Left lung (tissue), 14 donors: ENCODE measurements at places on chromosomes 13 and 19. TPM values are rescaled to one million over a fixed set of nuclear protein-coding genes. Genes with fewer than 3 reads are reported as not detected.

The ZNF417 gene
- total RNA-seq, result 20.7 TPM

DNA sequence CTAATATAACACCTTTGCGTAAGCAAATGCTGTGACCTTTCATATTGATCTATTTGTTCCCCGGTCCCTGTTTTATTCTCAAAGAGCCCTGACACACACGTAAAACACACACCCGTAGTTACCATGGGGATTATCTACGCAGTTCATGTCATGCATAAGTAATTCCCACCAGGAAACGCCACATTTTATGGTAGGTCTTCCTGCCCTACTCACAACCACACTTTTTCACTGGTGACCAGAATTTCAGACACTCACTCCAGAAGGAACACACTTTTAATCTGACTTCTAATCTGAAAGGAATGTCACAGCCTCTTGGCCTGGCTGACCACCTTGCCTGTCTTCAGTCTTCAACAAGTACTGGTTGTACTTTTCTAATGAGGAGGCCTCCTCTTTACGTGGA lies 46.8 kb downstream of the SLC7A1 start:
- no peak for DNase-seq

DNA sequence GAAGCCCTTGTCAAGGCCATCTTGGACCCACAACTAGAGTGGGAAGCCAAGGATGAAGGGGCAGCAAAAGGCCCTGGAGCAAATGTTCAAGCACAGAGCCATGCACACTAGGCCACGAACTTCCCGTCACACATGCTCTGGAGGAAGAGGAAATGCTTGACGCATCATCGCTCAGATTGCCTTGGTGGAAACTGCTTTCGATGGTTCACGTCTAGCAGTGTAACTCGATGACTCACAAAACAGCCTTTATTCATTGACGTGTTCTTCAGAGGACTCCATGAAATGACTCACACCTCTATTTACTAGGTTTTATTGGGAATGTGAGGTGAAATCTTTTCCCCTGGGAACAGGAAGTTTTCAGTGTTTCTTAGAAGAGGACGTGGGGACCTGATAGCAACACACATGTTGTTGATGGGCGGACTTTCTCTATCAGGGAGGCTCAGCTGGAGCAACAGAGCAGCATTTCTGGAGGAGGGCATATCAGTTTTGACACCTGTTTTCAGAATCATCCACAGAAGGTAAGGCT lies 79.8 kb upstream of the FLT1 start:
- DNase-seq, result no peak

- no peak for DNase-seq
Measured at GRCh38 chr19:38470788-38471480, 37.4 kb downstream of the RYR1 start.
